ENCODE measurements at places on chromosomes 12 and 14.

DNA sequence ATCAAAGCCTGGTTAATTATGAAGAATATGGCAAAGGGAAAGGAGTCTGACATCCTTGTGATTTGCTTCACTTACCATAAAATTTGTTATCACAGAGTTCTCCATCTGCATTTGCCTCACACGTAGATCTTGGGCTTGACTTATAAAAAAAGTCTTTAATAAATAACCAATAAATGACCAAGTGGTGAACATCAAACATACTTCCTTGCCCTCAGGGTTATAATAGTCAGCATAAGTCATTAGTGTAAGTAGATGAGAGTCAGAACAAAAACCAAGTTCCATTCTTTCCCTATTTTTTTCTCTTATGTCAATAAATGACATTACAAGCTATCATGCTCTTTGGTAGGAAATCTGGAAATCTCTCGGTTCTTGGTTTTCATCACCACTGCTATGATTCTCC lies 635.4 kb upstream of the ATXN7L3B start:
- DNase-seq: no peak

DNA sequence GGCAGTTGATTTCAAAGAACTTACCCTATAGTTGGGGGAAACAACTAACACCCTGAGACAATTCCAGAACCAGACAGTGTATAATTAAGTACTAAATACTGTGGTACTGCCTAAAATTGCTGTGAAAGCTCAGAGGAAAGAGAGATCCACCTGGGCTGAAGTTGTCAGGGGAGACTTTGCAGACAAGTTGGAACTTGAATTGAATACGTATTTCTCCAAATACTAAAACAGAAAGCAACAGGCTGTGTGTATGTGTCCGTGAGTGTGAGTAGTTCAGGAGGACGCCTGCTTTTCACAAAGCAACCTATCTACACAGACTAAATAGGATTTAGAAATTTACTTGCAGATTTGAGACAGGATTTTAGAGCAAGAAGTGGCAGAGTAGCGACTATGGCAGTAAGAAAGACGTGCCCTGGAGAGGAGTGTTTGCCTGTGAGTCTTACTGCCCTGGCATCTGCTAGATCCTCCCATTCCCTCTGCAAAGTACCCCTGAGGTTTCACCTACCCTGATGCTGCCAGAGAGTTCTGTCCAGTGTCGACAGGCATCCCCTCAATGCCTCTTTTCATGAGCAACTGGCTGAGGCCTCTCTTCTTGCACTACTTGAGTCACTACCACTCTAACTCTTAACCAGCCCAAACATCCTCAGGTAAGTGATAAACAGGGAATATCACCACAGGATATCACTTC lies 37.4 kb upstream of the BMP4 start:
- DNase-seq: no peak

GRCh38 chr14:73794146-73794545 lies 57.5 kb upstream of the PTGR2 start:
- no peak for DNase-seq

GRCh38 chr12:52976574-52977071 lies 27.7 kb downstream of the KRT18 start:
- DNase-seq: no peak

- no peak for DNase-seq
Observed at GRCh38 chr14:52473557-52473956, 78.7 kb downstream of the TXNDC16 start.

DNA sequence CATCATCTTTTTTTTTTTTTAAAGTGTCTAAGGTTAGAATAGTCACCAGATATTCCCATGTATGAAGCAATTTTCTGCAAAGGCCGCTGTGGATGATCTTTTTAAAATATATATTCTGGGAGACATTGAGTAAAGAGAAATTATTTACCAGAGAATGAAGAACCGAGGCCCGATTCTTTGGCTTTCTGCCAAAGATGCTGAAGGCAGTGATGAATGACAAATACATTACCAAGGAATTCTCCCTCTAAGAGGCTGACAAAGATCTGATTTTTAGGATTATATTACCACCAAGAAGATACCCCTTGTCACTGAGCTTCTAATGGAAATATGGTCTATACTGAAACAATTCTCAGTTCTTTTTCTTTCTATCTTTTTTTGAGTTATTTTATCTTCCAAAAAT lies 336.8 kb downstream of the NAV3 start:
- no peak for DNase-seq

DNA sequence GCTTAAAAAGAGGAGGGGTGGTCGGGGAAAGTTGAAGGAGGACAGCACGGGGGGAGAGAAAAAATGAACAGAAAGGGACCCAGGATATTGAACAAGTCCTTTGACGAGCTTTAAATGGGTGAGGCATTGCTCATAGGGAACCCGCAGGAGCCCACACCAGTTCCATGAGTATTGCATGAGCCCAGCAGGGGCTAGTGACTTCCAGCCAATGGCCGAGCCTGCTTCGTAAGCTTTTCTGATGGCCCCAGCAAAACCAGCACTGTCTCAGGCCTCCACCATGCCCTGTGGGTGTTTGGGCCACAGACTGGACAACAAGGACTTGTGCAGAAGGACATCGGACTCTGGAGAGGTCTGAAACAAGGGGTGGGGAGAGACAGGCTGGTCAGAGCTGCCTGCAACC lies 109.5 kb downstream of the ZFP36L1 start:
- no peak for DNase-seq

DNA sequence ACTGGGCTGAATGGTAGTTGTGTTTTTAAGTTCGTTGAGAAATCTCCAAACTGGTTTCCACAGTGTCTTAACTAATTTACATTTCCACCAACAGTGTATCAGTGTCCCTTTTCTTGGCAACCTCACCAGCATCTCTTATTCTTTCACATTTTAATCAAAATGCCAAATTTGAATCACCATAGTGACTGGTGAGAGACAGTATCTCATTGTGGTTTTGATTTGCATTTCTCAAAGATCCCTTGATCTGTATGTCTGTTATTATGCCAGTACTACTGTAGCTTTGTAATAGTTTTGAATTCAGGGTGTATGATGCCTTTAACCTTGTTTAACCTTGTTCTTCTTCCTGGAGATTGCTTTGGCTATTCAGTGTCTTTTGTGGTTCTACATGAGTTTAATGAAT lies 2.2 kb upstream of the EIF2S3B start:
- DNase-seq: no peak

GRCh38 chr14:71742485-71742884 lies 189.7 kb upstream of the RGS6 start:
- no peak for DNase-seq

GRCh38 chr14:72054911-72055310 lies 122.7 kb downstream of the RGS6 start:
- no peak for DNase-seq

- DNase-seq: no peak
Observed at GRCh38 chr14:57749267-57749666, 116.6 kb downstream of the SLC35F4 start.

- no peak for DNase-seq
Observed at GRCh38 chr12:98228683-98229539, 286.5 kb upstream of the TMPO start.

GRCh38 chr12:119296535-119296934 lies 38.0 kb upstream of the CCDC60 start:
- no peak for DNase-seq

DNA sequence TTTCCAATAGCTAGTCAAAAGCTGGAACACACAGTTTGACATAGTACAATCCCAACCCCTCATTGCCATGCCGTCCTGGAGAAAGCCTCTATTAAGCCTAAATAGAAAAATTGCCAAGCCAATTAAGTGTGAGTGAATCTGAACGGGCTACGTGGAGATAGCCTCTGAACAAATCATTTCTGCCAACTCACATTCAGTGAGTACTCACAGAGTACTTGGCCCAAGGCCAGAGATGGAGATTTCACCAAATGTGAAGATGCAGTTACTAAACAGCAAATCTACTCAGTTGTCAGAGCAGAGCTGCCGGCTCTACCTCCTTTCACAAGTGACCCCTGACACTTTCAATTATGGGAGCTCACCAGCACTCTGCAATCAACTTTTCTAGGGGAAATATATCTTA lies 350.0 kb downstream of the GALC start:
- DNase-seq: no peak

DNA sequence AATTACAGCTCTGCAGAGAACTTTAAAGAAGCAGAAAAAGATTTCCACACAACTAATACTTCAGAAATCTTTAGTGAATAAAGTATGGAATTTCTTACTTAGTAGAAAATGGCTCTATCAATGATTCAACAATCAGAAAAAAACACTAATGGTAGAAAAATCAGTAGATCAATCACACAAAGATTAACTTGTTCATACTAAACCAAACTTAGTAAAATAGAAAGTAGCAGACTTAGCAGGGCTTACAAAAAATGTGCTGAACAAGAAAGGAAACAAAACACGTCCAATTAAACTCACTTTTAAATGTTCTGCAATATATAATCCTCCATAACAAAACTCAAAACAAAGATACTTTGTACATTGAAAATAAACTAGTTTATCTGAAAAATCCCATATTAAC lies 38.9 kb downstream of the CEP128 start:
- DNase-seq: no peak

- no peak for DNase-seq
Observed at GRCh38 chr12:8590842-8591545, 21.7 kb downstream of the AICDA start.

GRCh38 chr12:93059925-93060665 lies 131.0 kb upstream of the EEA1 start:
- DNase-seq: no peak

- no peak for DNase-seq
Observed at GRCh38 chr14:55571125-55571889, 8.7 kb upstream of the KTN1 start.

DNA sequence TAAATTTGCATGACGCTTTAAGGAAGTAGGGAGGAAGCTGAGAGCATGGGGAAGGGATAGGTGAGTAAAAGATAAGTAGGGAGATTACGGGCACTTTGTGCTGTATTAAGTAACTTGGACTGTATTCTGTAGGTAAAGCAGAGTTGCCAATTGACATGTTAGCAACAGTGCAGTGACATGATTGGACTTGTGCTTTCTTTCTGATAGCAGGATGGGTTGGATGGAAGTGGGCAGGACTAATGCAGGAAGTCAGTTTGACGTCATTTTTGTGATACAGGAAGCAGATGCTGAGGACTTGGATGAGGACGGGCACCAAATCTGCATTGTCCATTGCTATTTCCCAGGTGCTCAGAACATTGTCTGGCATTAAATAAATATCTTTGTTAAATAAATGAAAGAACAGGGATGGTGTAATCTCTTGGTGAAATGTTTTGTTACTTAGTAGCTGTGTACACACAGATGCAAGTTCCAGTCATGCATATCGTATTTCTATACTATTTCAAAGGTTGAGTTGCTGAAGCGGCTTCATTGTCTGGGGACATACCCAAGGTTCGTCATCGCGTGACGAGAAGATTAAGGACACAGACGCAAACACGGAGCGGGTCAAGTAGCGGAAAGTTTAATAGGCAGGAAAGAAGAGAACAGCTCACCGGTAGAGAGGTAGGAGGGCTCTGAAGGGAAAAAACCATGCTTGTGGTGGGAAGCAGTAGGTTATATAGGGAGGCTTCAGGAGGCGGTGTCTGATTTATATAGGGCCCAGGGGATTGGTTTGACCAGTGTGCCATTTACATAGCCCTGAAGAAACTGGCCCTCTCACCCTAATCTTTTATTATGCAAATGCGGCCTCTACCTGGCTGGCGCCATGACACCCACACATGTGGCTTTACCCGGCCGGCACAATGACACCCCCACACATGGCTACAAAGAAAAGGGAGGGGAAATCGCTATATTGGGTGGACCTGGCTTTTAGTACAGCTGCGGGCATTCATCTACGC lies 30.7 kb downstream of the GUCY2C start:
- no peak for DNase-seq

- DNase-seq: no peak
Observed at GRCh38 chr12:67716817-67717216, 68.3 kb downstream of the DYRK2 start.

GRCh38 chr14:77306851-77307496 lies 13.7 kb downstream of the POMT2 start:
- DNase-seq: no peak

DNA sequence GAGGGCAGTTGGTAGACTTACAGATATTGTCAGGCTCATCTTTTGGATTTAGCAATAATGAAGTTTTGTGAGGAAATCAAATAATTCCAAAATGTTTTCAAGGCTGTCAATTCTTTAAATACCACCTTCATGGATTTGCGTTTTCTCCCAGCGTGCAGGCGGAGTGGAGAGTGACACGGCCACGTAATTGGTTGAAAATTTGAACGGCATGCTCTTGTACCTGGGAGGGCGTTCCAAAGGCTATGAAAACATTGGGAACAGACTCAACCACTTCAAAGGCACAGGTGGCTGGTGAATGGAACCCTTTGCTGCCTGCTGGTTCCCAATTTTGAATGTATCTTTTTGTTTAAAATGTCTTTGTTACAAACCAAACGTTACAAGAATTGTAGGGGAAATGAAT lies 12.4 kb downstream of the SMIM41 start:
- DNase-seq: no peak

DNA sequence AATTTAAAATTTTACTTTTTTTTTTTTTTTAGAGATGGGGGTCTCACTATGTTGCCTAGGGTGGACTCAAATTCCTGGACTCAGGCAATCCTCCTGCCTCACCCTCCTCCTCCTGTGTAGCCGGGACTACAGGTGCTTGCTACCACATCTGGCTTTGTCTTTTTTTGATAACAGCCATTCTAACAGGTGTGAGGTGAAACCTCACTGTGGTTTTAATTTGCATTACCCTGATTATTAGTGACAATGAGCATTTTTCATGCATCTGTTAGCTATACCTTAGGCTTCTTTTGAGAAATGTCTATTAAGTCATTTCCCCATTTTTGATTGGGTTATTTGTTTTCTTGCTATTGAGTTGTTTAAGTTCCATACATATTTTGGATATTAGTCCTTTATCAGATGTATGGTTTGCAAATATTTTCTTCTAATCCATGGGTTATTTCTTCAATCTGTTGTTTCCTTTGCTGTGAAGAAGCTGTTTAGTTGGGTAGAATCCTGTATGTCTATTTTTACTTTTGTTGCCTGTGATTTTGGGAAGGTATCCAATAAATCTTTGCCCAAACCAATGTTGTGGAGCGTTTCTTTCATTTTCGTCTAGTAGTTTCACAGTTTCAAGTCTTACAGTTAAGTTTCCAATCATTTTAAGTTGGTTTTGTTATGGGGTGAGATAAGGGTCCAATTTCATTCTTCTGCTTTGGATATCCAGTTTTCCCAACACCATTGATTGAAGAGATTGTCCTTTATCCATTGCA lies 86.1 kb downstream of the MYF5 start:
- DNase-seq: no peak

DNA sequence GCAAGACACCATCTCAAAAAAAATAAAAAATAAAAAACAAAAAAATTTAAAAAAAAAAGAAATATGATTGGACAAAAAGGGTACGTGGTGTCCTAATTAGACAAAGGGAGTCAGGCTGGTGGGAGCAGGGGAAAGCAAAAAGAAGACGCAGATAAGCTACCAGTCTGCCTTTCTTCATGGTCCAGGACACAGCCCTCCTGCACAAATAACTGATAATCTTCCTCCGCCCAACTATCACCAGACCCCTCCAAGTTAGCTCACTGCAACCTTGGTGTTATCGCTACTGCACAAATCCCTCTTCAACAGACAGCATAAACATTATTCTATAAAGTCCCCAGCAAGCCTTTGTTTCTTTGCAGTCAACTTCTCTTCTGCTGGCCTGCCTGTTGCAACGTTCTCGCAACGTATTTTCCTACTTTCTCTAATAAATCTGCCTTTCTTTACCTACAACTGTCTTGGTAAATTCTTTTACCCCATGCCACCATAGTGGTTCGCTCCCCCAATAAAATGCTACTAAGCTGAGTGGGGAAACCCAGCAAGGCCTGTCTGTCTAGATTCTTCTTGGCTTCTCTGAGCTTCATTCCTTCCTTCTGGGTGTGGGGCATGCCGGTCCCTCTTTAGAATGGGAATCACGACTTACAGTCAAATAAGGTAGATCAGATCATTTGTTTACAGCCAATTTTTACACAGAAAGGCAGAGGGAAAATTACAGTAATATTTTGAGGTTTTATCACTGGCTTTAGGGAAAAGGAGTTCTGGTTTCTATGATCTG lies 14.6 kb upstream of the DNAL1 start:
- DNase-seq: no peak
